A549 treated with RU486 at 1 μM for 4 hours (cell line): ENCODE measurements at places on chromosomes 12 and 14. TPM values are rescaled to one million over a fixed set of nuclear protein-coding genes. Genes with fewer than 3 reads are reported as not detected.

The DAO gene
- not detected in 5 replicates for total RNA-seq

The ACOT6 gene
- not detected in 5 replicates for total RNA-seq

The PCED1B gene
- total RNA-seq, result 46.0 to 53.9 TPM (median 49.8 TPM) in 5 replicates

The IAPP gene
- total RNA-seq, result not detected in 5 replicates

The ACVRL1 gene
- 0.06 to 0.15 TPM (median 0.12 TPM) in 3 of 5 replicates, not detected in the others for total RNA-seq

The SNRPF gene
- 117 to 180 TPM (median 128 TPM) in 5 replicates for total RNA-seq

The LRP6 gene
- total RNA-seq, result 15.3 to 19.9 TPM (median 18.2 TPM) in 5 replicates

The EMP1 gene
- 88.1 to 104 TPM (median 93.2 TPM) in 5 replicates for total RNA-seq

The HOTAIR gene
- 0.07 to 0.17 TPM (median 0.12 TPM) in 4 of 5 replicates, not detected in the other for total RNA-seq

The ESPL1 gene
- total RNA-seq, result 15.6 to 22.5 TPM (median 18.2 TPM) in 5 replicates

The IGF1 gene
- 0.30 TPM in 1 of 5 replicates, not detected in the others for total RNA-seq

The KLHDC1 gene
- total RNA-seq, result 0.17 to 0.76 TPM (median 0.36 TPM) in 5 replicates

The KRT72 gene
- not detected in 5 replicates for total RNA-seq

The HOXC4 gene
- 2.2 to 4.2 TPM (median 3.8 TPM) in 5 replicates for total RNA-seq

The SRGAP1 gene
- 8.7 to 14.0 TPM (median 11.5 TPM) in 5 replicates for total RNA-seq

The ARHGAP5 gene
- 30.4 to 69.7 TPM (median 60.6 TPM) in 5 replicates for total RNA-seq

The TRHDE gene
- 0.09 to 0.30 TPM (median 0.12 TPM) in 4 of 5 replicates, not detected in the other for total RNA-seq

The PLEKHH1 gene
- 2.8 to 3.6 TPM (median 3.3 TPM) in 5 replicates for total RNA-seq

The SRSF9 gene
- 185 to 248 TPM (median 226 TPM) in 5 replicates for total RNA-seq

The VPS33A gene
- 17.5 to 20.6 TPM (median 19.6 TPM) in 5 replicates for total RNA-seq

The PPM1H gene
- 6.9 to 8.8 TPM (median 7.2 TPM) in 5 replicates for total RNA-seq

The APAF1 gene
- 6.6 to 14.7 TPM (median 13.6 TPM) in 5 replicates for total RNA-seq

The LTB4R2 gene
- 2.5 to 5.7 TPM (median 4.3 TPM) in 5 replicates for total RNA-seq

The PALS1 gene
- 9.2 to 22.4 TPM (median 17.3 TPM) in 5 replicates for total RNA-seq

The RNU4-1 gene
- total RNA-seq, result not detected in 5 replicates

The PZP gene
- total RNA-seq, result not detected in 5 replicates

The TTC9 gene
- 1.9 to 2.3 TPM (median 2.1 TPM) in 5 replicates for total RNA-seq

The CMA1 gene
- not detected in 5 replicates for total RNA-seq

The CELA1 gene
- total RNA-seq, result not detected in 5 replicates

The VRTN gene
- not detected in 5 replicates for total RNA-seq

The RNASE11 gene
- not detected in 5 replicates for total RNA-seq

The REM2 gene
- 0.22 to 0.46 TPM (median 0.37 TPM) in 5 replicates for total RNA-seq

The SERPINA12 gene
- not detected in 5 replicates for total RNA-seq

The GXYLT1 gene
- 4.6 to 16.1 TPM (median 14.6 TPM) in 5 replicates for total RNA-seq

The BIN2 gene
- 0.12 to 0.21 TPM (median 0.15 TPM) in 4 of 5 replicates, not detected in the other for total RNA-seq

The KERA gene
- not detected in 5 replicates for total RNA-seq

The KLRB1 gene
- total RNA-seq, result not detected in 5 replicates

The DYNC1H1 gene
- total RNA-seq, result 204 to 253 TPM (median 221 TPM) in 5 replicates

The MYBPC1 gene
- not detected in 5 replicates for total RNA-seq

The LBHD2 gene
- total RNA-seq, result 0.14 TPM in 1 of 5 replicates, not detected in the others

The SERPINA6 gene
- 0.49 to 1.9 TPM (median 0.66 TPM) in 5 replicates for total RNA-seq

The EPYC gene
- total RNA-seq, result not detected in 5 replicates

The UNC79 gene
- total RNA-seq, result 0.02 to 0.03 TPM in 2 of 5 replicates, not detected in the others

The REC8 gene
- total RNA-seq, result 4.0 to 5.5 TPM (median 5.1 TPM) in 5 replicates

The PPP2R5E gene
- total RNA-seq, result 14.4 to 26.8 TPM (median 25.7 TPM) in 5 replicates
